ENCODE measurements at places on chromosomes 1 and 21.

DNA sequence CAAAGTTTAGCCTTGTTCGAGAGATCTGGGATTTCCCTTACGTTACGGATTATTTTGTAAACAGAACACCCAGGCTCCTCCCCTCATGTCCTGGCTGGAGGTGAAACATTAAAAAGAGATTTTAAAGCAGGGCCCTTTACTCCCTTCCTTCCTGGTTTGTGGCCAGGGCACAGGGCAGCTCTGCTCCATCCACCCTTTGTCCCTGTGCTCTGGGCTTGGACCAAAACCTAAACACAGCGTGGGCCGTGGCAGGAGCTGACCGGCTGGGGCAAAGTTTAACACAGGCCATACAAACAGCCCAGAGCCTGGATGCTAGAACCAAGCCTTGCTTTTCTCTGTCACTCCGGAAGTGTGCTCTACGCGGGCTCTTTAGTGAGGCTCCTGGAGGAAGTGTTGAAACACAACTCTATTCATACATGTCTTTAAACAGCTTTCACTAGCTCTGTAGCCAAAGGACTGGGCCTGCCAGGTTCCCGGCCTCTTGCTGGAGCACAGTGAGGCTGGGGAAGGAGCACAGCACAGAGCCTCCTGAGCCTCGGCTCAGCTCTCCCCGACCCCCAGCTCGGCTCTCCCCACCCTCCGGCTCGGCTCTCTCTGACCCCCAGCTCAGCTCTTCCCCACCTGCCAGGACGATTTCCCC lies 84.7 kb downstream of the PDE9A start:
- DNase-seq, result peak; percentile 61

DNA sequence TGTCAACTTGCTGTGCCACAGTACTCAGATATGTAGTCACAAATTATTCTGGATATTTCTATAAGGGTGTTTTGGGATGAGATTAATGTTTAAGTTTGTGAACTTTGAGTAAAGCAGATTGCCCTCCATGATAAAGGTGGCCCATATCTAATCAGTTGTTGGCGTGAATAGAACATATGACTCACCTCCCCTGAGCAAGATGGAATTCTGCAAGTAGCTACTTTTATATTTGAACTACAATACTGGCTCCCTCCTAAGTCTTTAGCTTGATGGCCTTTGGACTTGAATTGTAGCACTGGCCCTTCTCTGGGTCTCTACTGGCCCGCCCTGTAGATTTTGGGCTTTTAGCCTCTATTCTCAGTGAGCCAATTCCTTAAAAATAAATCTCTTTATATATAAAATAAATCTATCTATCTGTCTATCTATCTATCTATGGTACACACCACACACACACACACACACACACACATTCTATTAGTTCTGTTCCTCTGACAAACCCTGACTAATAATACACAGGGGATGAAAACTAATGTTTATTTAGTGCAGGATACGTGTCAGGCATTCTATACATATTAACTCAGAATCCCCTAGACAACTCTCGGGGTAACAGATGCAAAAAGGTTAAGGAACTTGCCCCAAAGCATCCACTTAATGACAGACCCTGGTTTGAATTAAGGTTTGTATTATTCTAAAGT lies 37.9 kb upstream of the PDC start:
- DNase-seq, result no peak

- no peak for DNase-seq
These were observed 64.9 kb downstream of the ARHGEF16 start for GRCh38 chr1:3519301-3519885.

- DNase-seq, result no peak
These were observed 13.8 kb upstream of the STX12 start for GRCh38 chr1:27759236-27759635.

DNA sequence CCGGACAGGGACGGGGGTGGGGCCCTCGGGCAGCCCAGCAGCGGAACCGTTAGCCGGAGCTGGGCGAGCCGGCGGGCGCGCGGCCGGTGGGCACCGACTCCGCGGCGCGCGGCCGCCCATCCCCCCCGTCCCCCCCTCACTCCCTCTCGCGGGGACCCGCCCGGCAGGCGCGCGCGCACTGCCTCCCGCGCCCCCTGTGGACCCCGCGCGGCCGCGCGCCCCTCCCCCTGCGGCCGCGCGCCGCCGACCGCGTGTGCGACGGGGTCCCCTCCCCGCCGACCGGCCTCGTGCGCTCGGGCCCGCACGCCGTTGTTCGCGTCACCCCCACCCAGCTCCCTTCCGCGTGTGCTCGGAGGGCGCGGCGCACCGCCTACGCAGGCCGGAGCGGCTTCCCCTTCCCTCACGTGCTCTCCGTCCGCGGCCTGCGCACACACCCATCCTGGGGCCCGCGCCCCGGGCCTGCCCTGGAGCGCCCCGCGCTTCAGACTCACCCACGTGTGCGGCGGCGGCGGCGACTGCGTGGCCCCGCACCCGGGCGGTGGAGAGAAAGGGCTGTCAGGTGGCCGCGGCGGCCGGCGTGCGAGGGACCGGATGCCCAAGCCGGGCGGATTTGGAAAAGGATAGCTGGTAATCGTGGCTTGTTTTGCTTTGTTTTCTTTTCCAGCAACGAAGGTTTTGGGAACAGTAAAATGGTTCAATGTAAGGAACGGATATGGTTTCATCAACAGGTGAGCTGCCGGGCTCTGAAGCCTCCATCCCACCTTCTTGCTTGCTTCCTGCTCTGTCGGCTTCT lies 717 bp downstream of the YBX1 start:
- DNase-seq, result peak; percentile 82

DNA sequence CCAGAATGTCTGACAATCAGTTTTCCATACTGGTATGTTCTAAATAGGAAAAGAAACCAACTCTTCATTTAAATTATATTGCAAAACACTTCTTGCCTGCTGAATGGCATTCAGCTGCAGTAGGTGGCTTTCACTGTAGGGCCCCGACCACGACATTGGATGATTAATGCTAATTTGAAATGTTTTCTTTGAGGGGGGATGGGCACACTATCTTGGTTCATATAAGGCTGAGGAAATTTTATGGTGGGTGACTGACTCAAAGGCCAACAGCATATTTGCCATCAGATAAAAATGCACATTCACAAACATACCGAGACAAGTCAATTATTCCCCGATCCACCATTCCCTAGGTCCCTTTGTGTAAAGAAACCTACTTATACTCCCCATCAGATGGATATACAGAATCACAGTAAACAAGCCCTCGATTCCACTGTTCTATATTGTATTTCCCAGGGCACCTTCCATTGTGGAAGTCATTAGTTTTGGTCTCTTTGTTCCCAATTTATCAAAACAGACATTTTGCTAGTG lies 464.2 kb upstream of the DAB1 start:
- DNase-seq, result no peak

DNA sequence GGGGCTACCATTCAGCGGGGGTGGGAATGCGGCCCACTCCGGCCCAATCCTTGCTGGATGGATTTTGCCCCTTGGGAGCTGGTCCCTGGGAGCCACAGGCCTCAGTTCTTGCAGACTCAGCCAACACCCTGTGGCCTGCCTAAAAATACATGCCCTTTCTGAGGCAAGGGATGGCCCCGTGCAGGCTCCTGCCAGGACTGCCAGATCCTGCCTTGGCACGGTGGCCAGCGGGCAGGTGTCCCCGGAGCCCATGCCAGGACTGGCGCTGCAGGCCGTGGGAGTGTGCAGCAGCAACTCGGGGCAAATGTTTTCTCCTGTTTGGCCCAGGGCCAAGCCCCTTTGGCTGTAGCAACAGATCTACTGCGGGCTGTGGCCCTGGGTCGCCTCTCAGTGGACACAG lies 1.6 kb upstream of the PANK4 start:
- DNase-seq, result no peak

GRCh38 chr1:8902765-8903164 lies 24.3 kb upstream of the ENO1 start:
- DNase-seq, result no peak

DNA sequence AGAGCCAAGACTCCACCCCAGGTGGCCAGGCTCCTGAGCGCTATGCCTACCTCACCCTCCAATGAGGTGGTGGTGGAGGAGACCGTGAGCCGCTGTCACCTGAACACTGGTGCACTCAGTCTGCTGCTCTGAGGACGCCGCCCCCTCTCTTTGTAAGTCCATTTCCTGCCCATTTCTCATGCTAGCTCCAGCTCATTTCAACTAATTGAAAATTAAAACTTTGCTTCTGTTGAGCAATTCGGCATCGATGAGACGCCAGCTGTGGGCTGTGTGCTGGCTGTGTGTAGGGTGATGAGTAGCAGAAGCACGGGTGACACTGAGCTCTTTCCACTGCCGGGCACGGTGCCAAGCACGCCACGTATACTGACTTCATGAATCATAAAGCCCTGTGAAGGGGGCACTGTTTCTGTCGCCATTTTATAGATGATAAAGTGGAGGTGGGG lies 11.2 kb downstream of the TNFRSF1B start:
- no peak for DNase-seq

DNA sequence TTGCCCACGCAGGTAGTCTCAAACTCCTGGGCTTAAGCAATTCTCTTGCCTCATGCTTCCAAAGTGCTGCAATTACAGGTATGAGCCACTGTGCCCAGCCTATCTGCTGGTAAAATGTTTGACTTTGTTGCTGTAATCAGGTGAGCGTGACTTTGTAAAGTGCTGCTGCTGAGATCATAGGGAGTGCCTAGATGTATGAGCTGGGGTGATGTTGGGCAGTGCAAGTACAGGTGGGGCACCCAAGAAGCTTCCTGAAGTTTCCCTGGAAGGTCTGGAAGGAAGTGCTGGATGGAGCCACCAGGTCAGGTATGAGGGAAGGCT lies 43.1 kb downstream of the KIF21B start:
- DNase-seq, result no peak

GRCh38 chr1:110234691-110235090 lies 24.6 kb downstream of the KCNC4 start:
- no peak for DNase-seq

DNA sequence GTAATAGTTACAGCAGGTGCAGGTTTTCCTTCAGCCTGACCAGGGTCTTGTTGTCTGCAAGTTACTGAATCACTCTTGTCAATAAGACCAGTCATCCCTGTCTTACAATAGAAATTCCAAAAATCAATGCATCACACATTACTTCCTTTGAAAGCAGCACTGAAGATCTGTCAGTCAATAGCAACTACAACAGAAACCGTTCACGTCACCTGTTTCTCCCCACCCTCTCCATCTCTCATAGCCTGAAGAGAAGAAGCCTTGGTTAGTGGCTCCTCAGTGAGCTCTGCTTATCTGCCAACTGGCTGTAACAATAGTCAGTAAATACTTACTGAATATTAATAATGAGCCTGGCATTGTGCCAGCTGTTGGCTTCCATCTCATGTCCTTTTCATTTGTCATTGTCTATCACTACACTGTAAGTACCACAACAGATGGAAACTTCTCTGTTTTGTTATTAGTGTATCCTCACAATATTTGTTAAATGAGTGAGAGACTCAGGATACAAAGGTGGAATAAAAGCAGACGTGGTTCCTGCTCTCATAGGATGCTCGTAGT lies 195.2 kb downstream of the S1PR1 start:
- no peak for DNase-seq

- DNase-seq, result no peak
These were observed 106.9 kb upstream of the PTGFR start for GRCh38 chr1:78383923-78384322.

- DNase-seq, result no peak
These were observed 22.5 kb upstream of the KHDRBS1 start for GRCh38 chr1:31991182-31991581.

- DNase-seq, result no peak
These were observed 52.6 kb upstream of the TRAPPC10 start for GRCh38 chr21:43959231-43960116.

DNA sequence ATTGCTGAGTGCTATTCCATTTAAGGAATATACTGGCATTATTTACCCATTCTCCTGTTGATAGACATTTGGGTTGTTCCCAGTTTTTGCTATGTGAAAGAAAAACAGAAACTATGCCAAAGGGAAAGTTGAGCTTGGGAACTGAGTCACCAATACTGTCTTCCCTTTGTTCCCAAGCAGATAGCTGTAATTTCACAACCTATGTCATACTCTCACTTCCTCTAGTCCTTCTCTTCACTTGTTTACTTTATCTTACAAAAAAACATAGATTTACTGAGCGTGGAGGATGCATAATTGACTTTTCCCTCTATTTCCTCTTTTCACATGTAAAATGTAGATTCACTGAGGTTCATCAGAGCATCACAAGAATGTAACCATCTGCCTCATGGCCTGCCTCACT lies 32.4 kb upstream of the PGBD5 start:
- no peak for DNase-seq

- no peak for DNase-seq
These were observed 181.3 kb downstream of the C1orf21 start for GRCh38 chr1:184568148-184568547.

- no peak for DNase-seq
These were observed 102.0 kb upstream of the TRABD2B start for GRCh38 chr1:48099072-48099773.

DNA sequence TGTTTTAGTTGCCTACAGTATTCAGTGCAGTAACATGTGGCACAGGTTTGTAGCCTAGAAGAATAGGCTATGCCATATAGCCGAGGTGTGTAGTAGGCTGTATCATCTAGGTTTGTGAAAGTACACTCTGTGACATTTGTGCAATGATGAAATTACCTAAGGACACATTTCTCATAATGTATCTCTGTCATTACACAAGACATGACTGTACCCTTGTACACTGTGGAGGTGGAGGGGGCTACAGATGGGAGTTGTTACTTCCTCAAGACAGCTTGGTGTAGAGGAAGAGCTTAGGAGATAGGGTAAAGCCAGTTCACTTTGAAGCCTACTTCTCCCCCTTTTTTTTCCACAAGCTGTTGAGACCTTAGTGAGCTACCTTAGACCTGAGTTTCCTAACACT lies 59.7 kb upstream of the RAVER2 start:
- DNase-seq, result no peak

DNA sequence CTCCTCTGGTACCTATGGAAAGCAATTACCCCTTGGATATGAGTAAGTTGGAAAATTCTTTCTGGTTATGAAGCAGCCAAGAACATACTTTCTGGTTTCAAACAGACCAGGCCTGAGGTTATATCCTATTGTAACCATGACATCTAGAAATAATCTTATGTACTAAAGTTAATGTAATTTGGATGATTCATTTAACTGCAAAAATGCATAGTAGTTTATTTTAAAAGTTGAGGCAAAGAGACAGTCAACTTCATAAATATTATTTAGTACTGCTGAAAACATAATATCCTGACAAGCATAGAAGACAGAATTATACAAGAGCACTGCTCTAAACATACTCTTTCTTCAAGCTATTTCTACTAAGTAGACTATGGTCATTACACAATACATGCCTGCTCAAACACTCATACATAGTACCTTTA lies 25.5 kb downstream of the ODF2L start:
- DNase-seq, result no peak
